KG1 (cell line): ENCODE measurements at places on chromosomes 3 and 15.

DNA sequence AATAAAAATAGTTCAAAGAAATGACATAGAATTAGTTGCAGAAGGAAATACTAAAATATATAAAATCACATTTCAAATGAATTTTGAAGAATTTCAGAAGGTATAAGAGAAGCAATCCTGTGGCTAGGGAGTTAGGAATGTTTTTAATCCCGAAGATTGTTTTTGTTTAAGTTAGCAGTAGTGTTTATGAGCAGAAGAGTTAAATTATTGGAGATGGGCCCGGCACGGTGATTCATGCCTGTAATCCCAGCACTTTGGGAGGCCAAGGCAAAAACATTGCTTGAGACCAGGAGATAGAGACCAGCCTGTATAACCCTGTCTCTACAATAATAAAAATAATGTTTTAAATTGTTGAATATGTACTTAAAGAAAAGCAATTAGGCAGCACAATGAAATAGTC lies 432.5 kb downstream of the MFSD1 start:
- no peak for DNase-seq

- no peak for DNase-seq
These were observed 127.1 kb downstream of the PTPRG start for GRCh38 chr3:61688307-61688984.

DNA sequence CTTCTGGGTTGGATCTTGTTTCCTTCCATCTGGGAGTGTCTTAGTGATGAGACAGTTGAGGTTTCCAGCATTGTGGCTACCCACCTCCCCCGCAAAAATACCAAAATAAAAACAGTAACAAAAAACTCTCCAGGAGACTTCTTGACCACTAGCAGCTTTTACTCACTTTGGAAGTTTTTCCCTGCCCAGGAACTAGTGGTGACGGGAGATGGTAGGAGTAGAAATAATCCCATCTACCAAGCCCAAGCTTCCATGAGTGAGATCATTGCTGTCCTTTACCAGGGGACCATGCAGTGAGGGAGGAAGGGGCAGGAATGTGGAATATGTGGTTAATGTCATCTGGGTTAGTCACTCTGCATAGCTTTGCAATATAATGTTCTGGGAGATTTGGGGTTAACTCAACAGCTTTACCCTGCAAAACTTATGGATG lies 187.7 kb downstream of the ITPR1 start:
- no peak for DNase-seq

DNA sequence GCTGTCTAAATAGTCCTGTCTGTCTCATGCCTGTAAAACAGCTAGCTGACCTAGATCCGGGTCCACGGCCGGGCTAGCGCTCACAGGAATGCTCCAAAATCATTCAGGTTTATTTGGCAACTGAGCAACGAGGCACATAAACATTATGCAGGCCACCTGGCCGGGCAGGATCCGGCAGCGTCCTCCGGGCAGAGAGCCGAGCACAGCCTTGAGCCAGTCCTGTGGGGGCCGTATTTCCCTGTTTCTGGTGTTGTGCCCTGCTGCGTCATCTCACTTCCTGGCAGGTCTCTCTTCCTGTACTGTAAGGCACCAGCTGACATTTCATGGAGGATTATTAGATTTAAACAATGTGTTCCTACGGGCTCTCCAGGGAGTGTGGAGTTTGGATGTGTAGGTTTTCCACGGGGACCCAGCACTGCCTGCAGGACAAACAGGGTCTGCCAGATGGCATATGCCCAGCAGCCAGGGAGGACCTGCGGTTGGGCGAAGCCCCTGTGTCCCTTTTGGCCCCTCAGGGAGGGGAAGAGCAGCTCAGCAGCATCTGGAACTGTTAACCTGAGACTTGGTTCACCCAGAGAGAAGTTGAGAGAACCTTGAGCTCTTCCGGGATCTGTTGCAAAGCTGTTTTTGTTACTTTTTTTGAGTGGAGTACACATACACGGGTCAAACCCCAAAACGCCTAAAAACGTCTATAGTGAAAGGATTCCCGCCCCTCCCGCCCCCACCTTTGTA lies 16.6 kb upstream of the LRRK1 start:
- DNase-seq: no peak
